Stimulated activated CD8-positive, alpha-beta memory T cell treated with anti-CD3 and anti-CD28 coated beads, Interleukin-4, amount 100 ng/mL, for 1 hour (primary cell): ENCODE measurements at places on chromosomes 16 and 17.

- DNase-seq = no peak
Observed at GRCh38 chr17:57612202-57613071, 132.7 kb downstream of the CCDC182 start.

- no peak for DNase-seq
Observed at GRCh38 chr16:49482690-49483089, 109.1 kb downstream of the C16orf78 start.

DNA sequence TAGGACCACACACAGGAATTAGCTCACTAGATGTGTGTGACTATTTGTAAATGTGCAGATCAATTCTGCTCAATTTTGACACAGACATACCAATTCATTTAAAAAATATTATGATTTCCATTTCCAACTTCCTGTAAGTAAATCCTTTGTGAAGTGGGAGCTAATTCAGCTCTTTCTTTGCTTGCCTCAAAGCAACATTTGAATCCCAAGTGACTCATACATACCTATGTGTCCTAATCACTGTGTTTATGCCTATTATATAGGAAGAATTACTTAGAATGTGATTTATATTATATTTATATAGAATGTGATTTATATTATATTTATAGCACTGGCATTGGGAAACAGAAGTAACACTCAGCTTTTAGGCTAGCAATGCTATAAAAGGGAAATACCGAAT is 195.9 kb upstream of the C17orf78 start:
- no peak for DNase-seq

DNA sequence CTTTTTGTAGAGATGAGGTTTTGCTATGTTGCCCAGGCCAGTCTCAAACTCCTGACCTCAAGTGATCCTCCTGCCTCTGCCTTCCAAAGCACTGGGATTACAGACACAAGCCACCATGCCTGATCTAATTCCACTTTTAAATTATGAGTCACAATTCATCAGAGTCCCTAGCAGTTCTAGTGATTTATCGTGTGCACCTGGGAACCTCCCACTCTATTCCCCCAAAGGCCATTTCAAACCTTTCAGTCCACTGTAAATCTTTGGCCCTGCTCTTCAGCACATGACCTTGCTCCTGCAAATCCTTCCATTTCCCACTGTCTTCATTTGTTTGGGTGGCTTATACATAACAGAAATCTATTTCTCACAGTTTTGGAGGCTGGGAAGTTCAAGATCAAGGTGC is 73.0 kb downstream of the HS3ST2 start:
- no peak for DNase-seq
